ENCODE measurements at places on chromosomes 7 and 10.

- no peak for DNase-seq
Measured at GRCh38 chr7:116232920-116233319, 22.6 kb downstream of the TES start.

DNA sequence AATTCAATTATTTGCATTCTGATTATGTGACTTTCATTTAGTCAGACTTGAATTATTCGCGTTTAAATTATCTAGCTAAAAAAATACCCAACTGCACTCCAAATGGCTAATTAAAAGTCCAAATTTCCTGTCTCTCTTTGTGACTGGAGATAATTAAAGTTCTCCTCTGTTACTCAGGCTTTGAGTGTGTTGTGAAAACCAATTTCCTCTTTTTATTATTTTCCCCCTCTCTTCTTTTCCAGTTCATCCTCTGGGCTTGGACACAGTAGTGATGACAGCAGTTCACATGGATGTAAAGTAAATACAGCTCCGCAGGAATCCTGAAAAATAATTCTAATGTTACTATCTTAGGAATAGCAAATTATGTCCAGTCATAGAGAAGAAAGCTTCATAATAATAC lies 80.6 kb downstream of the SNX10 start:
- no peak for DNase-seq

GRCh38 chr10:33723181-33723580 lies 388.7 kb upstream of the NRP1 start:
- no peak for DNase-seq

DNA sequence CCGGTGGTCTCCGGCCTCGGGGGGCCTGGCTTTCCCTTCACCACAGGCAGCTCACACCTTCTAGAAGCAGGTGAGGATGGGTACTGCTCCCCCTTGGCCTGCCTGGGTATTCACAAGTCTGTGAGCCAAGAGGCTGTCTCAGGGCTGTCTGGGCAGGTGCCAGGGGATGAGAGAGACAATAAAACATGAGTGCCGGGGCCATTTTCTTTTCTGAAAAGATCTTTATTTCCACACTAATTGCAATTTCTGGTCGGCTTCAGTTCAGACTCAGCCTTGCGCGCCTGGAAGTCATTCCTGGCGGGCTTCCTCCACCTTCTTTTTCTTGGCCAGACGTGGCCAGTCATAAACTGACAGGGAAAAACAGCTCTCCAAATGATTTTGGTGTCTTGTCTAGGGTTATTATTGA lies 171.2 kb downstream of the ARHGAP12 start:
- DNase-seq = no peak

- DNase-seq = no peak
Measured at GRCh38 chr10:80945264-80945880, 407.7 kb downstream of the SH2D4B start.

DNA sequence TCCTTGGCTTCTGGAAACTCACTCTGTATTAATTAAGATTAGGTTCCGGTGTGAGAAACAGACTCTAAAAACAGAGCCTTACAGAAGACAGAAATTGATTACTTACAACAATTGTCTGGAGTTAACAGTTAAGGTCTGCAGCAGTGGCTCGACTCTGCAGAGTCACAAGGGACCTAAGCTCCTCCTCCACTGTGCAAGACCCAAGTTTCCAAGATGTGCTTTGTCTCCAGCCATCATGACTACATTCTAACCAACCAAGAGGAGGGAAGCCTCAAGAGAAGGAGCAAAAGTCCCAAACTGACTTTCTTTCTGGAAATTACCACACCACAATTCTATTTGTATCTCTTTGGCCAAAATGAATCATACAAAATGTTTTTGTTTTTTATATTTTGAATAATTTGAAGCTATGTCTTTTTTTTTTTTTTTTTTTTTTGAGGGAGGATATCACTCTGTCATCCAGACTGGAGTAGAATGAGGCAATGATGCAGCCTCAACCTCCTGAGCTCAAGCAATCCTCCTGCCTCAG lies 14.2 kb upstream of the ODAD2 start:
- no peak for DNase-seq

DNA sequence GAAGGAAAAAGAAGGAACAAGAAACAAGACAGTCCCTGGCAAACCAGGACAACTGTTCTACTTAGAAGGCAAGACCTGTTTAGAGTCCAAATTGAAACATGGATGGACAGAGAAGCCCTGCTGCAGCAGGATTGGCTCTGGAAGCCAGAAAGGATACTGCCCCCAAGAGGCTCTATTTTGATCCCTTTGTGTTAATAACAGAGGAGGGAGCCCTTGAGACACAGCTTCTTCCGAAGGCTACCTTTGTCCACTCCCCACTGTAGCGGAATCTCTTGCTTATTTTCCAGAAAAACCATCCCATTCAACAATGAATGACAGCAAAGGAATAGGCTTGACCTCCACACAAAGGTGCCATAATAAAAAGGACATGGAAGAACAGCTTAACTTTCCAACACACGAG lies 120.3 kb upstream of the FOXK1 start:
- DNase-seq = no peak

DNA sequence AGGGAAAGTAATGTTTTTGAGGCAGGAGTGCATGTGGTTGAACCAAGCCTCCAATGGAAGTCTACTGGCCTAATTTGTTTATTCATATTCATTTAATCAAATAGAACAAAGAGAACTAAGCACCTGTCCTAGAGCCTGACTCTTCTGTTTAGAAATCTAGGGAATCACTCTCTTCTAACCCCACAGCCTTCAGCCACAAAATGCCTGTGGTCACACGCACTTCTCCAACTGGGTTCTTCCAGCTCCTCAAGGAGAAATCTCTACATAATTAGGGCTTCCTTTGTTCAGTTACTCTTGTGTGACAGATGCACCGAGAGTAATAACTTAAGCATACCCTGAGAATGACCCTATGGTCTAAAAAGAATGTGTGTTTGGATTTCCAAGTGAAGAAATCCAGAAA lies 133.7 kb upstream of the NAMPT start:
- no peak for DNase-seq

DNA sequence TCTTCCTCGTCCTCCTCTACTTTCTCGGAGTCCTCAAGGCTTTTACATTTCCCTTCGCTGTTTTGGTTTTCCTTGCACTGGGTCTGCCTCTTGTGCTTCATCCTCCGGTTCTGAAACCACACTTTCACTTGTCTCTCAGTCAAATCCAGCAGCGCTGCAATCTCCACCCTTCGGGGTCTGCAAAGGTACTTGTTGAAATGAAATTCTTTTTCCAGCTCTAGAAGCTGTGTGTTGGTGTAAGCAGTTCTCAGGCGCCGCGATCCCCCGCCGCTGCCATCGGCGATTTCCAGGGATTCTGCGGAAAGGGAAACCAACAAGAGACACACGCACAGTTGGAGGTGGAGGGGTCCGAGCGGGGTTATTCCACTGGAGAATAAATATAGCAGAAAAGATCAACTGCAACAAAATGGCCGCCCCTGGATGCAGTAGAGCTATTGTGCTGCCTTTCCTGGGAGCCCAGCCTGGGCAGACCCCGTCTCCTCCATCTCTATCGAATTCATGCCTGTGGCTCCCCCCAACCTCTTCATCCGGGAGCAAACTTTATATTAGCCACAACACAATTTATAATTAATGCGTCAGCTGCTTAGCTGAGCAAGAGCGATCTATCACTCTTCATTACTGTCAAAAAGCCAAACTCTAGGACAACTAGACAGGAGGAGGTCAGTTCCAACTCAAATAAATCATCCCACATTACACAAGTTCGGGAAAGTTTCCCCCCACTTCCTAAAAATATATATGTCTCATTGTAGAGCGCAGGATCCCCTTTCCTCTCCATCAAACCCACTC lies 1.1 kb downstream of the HOXA2 start:
- no peak for DNase-seq

GRCh38 chr7:21656081-21656480 lies 113.2 kb downstream of the DNAH11 start:
- no peak for DNase-seq

- DNase-seq = no peak
Measured at GRCh38 chr7:159040912-159041711, 103.6 kb downstream of the VIPR2 start.

- DNase-seq = no peak
Measured at GRCh38 chr7:105454095-105454747, 65.5 kb upstream of the SRPK2 start.

DNA sequence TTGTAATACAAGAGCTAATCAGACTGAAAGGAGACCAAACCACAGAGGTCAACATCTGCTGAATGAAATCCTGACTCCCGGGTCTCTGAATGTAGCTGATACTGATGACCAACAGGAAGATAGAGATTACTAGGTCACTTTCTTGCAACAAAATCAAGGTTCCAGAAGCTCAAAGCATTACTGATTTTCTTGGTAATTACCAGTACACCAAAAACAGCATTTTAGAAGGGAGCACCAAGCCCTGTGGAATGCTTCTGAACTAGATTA lies 177.7 kb downstream of the SLC25A13 start:
- no peak for DNase-seq

- no peak for DNase-seq
Measured at GRCh38 chr10:62582804-62583208, 208.6 kb downstream of the ZNF365 start.

GRCh38 chr10:66649626-66650025 lies 276.2 kb upstream of the LRRTM3 start:
- no peak for DNase-seq

GRCh38 chr7:98024075-98024474 lies 34.1 kb upstream of the OCM2 start:
- no peak for DNase-seq

GRCh38 chr10:114400091-114400490 lies 4.2 kb downstream of the AFAP1L2 start:
- no peak for DNase-seq

- DNase-seq = no peak
Measured at GRCh38 chr10:45380903-45381620, 7.0 kb downstream of the ALOX5 start.

DNA sequence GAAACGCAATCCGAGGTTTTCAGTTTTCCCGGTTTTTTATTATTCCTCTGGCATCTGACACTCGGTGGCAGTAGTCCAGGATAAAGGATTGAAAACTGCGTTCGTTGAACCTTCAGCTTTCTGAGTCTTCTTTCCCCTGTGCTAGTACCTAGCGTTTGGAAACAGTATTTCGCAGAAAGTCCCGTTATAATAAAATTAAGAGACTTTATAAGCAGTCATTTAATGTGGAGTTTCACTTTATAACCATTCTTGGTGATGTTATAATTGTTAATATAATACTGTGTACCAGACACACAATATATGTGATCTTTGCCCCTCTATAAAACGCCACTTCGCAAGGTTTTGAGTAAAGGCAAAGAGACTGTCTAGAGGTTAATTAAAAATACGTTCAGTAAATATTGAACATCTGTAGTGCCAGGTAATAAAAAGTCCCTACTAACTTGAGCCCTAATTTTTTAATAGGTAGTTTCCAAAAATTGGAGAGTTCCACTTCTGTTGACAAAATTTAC lies 874 bp downstream of the CISD1 start:
- no peak for DNase-seq

DNA sequence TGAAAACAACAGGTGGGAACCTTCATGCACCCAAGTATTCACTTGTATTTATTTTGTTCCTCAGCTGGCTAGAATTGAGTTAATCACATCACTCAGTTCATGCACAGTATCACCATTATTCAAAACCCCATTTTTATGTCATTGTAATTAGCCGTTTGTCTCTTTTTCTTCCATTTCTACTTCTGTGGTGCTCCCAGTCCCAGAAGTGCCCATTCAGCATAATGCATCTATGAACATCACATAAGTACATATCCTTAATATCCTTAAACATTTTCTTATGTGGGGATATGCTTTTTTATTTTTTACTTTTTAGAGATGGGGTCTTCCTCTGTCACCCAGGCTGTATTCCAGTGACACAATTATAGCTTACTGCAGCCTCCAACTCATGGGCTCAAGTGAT lies 510.9 kb upstream of the MGMT start:
- DNase-seq = no peak

DNA sequence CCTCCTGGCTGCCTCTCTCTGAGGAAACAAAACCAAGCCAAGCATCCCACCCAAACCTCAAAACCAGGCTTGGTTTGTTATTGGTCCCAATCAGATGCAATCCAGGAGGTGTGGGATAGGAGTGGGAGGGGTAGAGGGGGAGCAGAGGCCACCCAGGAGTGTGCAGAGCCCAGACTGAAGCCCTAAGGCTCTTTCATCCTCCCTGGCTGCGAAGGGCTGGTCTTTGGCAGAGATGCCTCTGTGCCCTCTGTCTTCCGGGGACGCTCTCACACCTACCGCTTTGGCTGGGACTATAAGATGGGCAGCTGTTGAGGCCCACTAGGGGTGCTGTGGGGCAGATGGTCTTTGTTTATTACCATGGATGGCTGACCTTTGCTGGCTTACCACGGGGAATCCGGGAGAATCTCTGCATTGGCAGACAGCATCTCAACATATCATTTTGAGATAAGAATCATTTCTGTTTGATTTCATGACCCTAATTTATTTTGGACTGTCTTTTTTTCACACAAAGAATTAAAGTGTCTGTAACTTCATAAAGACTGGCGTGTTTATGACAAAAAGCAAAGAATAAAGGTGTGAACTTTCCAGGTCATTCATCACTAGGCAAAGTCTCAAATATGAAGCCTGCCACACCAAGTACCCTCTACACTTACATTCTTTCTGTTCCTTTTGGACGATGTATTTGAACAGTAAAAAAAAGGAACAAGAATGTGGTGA lies 6.5 kb upstream of the DENND2A start:
- DNase-seq = peak; percentile 14

- DNase-seq = no peak
Measured at GRCh38 chr7:75945297-75946168, 30.6 kb downstream of the POR start.

DNA sequence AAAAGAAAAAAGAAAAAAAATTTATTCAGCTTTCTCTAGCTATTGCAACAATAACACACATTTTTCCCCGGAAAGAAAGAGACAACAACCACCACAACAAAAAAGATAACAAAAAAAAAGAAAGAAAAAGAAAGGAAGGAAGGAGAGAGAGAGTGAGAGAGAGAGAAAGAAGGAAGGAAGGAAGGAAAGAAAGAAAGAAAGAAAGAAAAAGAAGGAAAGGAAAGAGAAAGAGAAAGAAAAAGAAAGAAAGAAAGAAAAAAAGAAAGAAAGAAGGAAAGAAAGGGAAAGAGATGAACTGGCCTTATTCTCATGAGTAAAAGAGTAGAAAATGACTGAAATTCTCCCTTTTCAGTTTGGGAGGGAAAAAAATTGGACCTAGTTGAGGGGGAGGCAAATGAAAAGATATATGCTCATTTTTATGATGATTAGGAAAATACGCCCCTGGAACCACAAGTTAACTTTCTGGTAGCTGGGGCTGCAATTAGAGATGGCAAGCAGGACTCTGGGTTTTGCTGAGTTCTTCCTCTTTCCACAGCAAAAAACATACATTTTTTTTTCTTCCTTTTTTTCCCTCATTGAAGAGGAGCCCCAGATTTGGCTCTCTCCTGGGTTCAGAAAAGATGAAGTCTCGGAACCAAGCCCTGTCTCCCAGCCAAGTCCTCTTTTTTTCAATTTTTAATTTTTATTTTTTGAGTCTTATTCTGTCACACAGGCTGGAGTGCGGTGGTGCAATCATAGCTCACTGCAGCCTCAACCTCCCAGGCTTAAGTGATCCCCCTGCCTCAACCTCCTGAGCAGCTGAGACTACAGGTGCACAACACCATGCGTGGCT lies 12.6 kb upstream of the PRDX3 start:
- no peak for DNase-seq
